T-cell (primary cell): ENCODE measurements at places on chromosomes 6 and 20.
A peak's percentile ranks its signal among the peaks of the same experiment; 100 is the strongest.

GRCh38 chr20:59940956-59941294 lies 736 bp downstream of the FAM217B start:
- DNase-seq, result no peak

- peak; percentile 49 for DNase-seq
Observed at GRCh38 chr6:89368107-89368506, 15.6 kb upstream of the UBE2J1 start.

DNA sequence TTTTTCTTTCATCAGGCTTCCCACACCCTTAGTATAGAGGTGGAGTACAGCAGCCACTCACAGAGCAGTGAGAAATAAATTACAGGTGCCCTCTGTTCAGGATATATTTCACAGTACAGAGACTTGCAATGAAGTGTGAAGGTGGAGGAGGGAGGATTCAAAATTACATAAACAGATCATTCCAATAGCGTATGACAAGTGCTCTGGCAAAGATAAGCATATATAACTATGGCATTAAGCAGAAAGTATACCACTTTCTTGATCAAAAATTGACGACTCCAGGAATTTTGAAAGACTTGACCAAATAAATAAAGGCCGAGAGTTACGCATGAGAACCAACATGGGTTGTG lies 108.7 kb downstream of the GPX5 start:
- no peak for DNase-seq

- DNase-seq, result peak; percentile 72
Observed at GRCh38 chr6:4155848-4156466, 20.6 kb upstream of the ECI2 start.

DNA sequence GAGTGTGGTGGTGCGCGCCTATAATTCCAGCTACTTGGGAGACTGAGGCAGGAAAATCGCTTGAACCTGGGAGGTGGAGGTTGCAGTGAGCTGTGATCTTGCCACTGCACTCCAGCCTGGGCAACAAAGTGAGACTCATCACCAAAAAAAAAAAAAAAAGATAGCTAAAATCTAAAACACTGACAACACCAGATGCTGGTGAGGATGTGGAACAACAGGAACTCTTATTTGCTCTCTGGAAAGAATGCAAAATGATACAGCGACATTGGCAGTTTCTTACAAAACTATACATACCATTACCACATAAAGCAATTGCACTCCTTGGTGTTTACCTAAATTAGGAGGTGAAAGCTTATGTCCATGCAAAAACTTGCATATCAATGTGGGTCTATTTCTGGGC lies 63.5 kb upstream of the SMIM29 start:
- no peak for DNase-seq

DNA sequence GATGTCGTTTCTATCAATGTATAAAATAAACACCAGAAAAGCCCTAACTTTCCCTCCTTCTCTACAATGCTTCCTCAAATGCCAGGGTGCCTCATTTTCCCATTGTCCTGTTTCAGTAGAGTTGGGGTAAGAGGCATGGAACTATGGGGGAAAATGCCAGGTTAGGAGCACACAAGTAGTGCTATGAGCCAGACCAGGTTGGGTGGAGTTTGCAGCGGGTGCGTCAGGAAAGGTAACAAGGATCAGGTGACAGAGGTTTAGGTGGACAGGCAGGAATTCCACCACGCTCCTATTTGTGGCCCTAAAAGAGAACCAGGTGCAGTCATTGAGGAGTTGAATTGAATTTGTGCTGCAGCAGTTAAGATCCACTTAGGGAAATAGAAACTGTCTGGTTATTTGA lies 36.5 kb downstream of the SYTL3 start:
- no peak for DNase-seq

- DNase-seq, result no peak
Observed at GRCh38 chr20:3818155-3819151, 1.9 kb upstream of the AP5S1 start.

DNA sequence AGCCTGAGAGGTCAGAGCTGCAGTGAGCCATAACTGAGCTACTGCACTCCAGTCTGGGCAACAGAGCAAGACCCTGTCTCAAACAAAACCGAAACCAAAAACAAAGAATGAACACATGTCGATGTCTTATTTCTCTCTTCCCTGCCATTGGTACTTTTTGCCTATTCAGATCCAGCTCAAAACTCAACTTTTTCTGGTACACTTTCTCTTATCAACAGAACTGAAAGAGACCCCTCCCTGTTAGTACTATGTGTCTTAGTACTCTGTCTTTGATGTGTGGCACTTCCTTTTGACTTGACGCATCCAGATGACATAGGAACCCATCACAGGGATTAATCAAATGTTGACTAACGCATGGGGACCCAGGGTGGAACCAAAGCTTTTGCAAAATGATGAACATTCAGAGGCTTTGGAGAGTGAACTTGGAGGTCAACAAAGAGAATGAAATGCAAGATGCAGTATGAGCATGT lies 44.8 kb downstream of the AKAP12 start:
- no peak for DNase-seq

DNA sequence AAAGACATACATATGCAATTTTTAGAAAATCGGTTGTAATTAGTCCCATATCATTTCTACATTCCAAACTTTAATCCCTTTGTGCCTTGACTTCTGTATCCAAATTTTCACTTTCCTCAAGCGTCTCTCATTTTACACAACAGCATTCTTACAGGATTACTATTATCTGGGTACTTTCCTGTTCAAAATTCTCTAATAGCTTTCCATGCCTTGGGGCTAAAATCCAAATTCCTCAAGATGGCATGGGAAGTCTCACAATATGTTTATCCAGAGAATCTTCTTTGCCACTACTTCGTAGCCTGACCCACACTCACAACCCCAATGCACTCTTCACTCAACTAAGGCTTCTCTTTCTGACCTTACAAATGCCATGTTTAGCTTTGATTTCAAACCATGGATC lies 125.0 kb downstream of the TBX18 start:
- no peak for DNase-seq

DNA sequence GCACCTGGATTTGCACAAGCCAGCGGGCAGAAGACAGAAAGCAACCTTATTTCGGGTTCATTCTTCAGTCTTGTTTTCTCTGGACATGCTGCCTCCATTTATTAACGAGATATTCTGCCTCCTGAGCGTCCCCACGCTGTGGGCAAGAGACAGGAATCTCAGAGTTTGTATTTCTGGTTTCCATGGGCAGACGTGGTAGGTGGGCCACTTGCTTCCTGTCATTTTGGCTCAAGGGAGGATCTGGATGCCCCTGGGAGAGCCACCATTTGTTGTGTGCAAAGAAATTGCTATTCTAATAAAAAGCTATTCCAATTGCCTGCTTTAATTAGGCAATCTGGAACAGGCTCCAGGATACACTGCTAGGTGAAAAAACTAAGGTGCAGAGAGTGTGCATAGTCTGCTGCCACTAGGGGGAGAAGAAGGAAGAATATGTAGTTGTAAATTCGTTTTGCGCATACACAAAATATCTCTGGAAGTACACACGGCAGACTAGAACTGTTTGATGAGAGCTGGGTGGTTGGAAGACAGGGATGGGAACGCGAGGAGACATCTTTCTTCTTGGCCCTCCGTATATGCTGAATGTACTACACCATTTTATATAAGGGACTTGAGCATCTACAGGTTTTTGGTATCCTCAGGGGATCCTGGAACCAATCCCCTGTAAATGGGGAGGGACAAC lies 30.1 kb upstream of the SLC16A10 start:
- no peak for DNase-seq

DNA sequence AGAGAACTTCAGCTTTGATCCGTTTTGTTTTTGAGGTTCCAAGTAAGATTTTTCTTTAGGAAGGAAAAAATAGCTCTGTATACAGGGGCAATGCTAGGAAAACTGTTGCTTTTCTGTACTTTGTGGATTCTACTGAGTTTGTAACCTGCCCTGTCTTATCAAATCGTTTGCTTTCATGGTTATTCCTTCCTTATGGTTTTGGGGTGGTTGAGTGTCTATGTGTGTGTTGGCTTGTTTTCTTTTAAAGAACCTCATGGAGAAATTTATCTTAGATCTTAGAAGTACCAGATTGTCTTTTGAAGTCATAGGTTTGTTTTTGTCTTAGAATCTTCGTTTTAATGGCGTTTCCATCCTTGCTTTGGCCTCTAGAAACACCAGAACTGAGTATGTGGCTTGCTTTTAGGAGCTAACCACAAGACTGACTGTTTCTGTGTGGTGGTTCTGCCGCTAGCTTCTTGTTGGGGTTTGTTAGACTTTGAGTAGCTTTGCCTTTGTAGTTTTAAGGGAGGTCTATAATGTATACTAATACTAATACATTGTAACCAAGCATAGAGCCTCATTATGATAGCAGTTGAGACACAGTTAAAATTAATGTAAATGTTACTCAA lies 86.8 kb downstream of the RPP40 start:
- no peak for DNase-seq

GRCh38 chr6:40258531-40258930 lies 324.3 kb upstream of the MOCS1 start:
- no peak for DNase-seq

GRCh38 chr6:114344246-114344970 lies 1.6 kb upstream of the HS3ST5 start:
- DNase-seq, result no peak

DNA sequence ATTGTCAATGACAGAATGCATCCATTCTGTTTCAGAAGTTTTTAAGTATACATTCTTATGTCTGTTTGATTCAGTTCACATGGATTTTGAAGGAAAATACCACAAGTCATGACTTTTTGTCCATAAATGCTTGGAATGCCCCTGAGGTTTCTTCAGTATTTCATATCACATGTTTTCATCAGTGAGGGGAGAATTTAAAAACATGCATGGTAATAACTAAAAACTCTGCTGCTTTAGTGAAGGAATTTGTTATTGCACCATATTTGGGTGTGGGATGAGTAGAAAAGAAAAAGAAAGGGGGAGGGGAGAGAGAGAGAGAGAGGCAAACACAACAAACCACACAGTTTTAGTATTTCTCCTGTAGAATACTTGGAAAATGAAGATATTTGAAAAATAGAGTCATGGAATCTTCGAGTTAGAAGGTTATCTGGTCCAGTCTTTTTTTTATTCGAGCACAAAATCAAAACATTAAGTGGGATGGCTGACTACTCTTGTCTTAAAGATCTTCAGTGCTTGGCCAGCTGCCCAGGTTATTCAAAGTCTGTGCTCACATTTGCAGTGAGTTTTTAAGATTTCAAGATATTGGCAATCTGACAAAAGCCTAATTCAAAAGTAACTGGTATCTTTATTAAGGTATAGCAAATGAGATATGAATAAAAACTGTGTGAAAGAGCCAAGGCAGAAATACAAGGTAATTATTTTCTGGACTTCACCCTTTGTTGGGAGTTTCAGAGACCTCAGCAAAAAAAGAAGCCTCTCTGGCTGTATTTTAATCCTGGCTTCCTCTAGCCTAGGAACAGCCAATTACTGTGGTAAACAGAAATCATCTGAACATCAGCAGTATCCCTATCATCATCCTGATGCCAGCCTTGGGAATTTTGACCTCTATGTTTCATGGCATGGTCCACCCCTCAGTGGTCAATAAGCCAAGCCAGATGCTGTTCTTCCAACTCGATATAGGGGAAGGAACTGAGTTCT lies 687.9 kb upstream of the CITED2 start:
- DNase-seq, result no peak

DNA sequence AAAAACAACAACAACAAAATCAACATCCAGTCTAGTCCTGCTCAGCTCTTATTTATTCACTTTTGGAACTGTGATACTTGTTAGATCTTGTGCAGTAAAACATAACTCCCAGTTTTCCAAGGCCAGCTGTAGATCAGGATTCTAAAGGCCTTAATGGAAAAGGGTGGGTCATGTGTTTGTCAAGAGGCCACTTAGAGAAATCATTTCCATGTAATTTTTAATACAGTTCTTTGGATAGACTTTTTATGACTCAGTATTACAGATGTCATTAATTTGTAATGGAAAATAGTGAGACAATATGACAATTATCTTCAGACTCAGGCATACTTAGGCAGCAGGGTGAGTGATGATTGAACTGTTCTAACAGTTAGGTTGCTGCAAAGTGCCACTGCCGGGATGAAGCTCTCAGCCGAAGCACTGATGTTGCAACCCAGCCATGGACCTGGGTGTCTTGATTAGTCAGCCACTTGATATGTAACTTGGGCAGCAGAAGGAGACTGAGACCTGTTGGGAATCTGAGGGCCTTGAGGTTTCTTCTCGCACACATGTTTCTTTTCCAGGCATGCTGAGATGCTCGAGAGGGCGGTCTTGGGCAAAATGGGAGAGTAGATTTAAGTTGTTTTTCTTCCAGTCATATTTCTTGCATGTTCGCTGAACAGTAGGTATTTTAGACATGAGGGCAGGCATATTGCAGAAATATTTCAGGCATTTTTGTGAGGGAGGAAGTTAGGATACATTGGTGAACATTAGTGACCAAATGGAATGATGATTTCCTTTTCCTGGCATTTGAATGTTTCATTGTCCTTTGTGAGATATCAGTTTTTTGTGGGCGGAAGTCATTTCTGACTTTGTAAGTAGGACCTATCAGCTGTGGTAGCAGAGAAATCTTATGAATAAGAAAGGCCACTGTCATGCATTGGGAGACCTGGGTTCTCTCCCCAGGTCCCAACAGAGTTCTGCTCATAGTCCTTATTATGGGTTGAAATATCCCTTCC lies 52.3 kb downstream of the SLX4IP start:
- DNase-seq, result no peak

GRCh38 chr20:63554361-63555278 lies 661 bp downstream of the FNDC11 start:
- no peak for DNase-seq

GRCh38 chr6:39254999-39255535 lies 25.8 kb upstream of the KCNK5 start:
- no peak for DNase-seq

DNA sequence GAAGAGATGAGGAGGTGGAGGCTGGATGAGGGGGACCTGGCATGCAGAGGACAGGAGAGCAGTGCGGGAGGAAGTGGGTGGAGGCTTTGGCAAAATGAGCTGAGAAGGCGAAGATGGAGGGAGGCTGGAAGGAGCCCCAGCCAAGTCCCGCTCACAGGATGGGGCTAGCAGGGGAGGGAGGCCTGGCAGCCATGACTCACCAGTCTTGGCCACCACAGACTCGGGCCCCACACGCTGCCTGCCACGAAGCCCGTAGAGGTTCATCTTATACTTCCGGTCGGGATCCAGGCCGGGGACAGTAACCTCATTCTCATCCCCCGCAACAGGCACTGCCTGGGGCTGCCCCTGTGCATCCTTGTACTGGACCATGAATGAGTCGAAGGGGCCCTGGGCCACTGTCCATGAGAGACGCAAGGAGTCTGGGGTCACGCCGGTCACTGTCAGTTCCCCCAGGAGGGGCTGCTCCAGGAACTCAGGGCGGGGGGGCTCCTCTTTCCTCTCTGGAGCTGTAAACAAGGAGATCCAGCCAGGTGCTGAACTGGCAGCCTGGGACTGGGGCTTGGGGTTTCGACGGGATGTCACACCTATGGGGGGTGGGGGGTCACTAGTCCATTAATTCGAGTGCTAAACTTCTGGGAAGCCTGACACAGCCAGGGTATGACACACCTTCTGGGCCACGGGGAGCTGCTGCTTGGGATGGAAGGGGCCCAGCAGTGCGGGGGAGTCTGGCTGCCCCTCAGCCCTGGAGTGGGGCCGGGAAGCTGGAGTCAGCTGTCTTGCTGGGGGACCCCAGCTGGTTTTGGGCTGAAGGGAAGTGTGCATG lies 27.8 kb downstream of the TNXB start:
- no peak for DNase-seq
